ENCODE measurements at places on chromosomes 4 and X.

GRCh38 chr4:182179751-182180150 is 63.5 kb upstream of the TENM3 start:
- no peak for DNase-seq

GRCh38 chrX:94676285-94676684 is 1002.3 kb downstream of the FAM133A start:
- DNase-seq = no peak

DNA sequence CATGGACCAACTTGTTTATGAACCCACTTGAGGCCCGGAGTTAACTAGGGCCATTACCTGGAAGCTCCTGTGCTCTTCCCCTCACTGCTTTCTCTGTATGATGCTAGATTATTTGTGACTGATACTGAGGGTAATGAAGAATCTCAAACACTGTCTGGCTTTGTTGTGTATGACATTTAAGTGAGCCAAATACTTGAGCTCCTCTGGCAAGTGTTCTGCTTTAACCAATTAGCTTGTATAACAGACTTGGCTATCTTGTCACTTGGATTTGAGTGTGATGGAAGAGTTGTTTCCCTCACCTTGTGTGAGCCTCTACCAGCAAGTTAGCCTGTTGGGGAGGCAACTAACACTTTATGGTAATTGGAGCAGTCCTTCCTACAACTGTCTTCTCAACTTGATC is 42.7 kb downstream of the CCNG2 start:
- no peak for DNase-seq

DNA sequence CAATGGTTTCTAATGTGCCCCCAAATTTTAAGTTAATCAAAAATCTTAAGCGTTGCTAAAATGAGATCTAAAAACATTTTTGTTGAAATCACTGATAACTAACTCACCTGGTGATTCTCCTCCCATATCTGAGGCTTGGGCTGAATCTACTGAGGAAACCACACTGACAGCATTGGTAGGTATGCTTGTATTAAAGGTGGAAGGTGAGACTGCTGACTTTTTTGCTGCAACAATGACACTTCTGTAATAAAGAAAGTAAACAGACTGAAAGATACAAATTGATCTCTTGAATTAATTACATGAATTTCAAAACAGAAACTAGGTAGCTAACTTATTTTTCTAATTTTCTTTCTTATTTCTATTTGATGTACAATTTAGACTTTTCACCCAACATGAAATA is 198.1 kb downstream of the LRBA start:
- DNase-seq = no peak

DNA sequence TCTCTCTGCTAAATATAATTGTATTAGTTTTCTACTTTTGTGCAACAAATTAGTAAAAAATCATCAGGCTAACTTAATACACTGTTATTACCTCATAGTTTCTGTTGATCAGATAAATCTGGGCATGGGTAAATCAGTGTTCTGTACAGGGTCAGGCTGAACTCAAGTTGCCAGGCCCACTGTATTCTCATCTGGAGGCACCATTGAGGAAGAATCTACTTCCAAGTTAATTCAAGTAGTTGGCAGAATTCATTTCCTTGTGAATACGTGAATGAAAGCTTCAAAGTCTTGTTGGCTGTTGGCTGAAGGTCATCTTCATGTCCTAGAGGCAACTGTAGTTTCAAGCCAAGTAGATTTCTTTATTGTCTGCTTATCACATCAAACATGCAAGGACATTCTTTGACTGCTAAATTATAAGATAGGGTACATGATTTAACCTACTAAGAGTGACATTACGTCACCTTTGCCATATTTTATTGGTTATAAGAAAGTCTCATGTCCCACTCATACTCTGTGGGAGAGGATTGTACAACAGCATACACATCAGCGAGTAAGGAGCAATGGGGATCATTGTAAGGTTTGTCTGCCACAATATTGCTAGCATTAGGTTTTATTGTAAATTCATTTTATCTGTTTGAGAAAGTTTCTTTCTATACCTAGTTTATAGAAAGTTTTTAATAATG is 1219.0 kb downstream of the ARAP2 start:
- no peak for DNase-seq

GRCh38 chrX:9048801-9049200 is 14.9 kb upstream of the FAM9B start:
- peak; percentile 48 for DNase-seq

DNA sequence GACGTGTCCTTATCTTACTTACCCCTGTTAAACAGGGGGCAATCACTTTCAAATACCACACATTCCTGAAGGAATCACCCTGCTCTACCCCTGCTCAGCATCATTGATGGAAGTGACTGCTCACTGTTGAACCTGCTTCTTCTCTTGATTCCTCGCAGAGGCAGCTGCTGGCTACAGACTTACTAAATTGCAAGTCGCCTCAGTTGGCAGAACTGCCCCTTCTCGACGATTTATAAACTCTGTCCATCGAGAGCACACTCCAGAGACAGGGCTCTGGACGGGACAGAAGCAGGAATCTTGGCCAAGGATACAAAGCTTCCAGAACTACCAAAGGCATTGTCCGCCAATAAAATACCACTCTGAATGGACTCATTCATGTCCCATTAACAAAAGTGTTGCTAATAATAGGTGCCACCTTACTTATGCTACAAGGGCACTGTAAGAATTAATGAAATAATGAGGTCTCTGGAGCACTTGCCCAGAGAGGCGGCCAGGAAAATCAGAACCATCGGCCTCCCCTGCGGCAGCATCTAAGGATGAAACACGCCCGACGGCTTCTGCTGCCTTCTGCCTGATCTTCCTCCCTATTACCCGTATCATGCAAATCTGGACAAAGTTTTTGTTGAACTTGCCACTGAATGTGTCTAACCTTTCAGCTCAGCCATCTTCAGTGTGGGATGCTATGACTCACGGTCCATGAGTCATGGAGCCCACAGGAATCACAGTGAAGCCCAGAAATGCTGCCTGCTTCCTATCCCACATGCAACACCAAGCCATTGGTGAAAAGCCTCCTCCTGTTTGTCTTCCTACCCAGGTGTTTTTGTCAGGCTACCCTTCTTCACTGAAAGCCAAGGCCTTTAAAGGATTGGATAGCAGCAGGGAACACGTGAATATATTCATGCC is 164.9 kb downstream of the MAML3 start:
- peak; percentile 96 for DNase-seq

- DNase-seq = no peak
Measured at GRCh38 chr4:81620442-81620841, 148.7 kb upstream of the RASGEF1B start.

DNA sequence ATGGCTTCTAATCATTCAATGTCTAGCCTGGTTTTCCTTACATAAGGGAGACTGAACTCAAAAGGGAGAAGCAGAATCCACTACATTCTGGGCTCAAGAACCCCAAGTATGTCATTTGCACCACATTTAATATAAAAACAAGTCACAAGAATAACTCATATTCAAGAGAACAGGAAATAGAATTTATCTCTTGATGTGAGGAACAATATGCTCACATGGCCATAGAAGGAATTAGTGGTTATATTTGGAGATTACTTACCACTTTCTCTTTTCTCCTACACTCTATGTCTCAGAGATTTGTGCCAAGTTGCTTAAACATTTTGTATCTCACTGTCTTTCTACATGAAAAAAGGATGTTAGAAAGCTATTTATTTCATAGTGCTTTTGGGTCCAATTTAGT is 922.6 kb upstream of the PABPC4L start:
- DNase-seq = no peak

DNA sequence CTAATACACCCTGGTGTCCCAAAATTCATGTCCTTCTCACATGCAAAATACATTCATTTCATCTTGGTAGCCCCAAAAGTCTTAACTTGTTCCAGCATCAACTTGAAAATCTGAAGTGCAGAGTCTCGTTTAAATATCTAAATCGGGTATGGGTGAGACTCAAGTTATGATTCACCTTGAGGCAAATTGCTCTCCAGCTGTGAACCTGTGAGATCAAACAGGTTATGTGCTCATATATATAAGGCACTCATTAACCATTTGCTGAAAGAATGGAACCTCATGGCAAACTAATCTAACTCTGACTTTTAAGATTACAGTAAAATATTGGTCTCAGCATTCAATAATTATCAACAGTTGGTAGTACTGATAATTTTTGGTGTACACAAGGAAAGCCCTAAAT is 55.5 kb downstream of the PDLIM5 start:
- DNase-seq = no peak

- DNase-seq = peak; percentile 4
Measured at GRCh38 chrX:45628041-45628440, 427.4 kb upstream of the DIPK2B start.

- DNase-seq = no peak
Measured at GRCh38 chr4:185534511-185534865, 819 bp downstream of the PDLIM3 start.

DNA sequence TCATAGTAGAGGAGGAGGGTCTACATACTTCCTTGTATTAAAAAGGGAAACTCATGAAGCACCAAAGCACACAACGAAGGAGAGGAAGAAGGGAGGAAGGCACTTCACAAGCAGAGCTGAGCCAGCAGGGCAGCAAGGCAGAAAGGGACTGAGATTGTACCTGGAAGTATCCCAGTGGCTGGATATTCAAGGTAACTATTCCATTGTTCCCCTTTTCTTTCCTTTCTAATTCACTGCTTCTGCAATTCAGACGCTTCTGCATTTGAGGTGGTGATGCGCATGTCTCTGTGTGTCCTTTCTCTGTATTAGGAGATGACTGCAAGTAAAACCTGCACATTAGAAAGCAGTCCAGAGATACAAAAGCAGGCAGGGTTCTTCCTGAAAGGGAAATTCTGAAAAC is 54.9 kb downstream of the UBQLN2 start:
- no peak for DNase-seq

GRCh38 chr4:41424522-41424921 is 113.4 kb upstream of the LIMCH1 start:
- DNase-seq = no peak

GRCh38 chr4:4735136-4735750 is 124.2 kb upstream of the MSX1 start:
- DNase-seq = no peak

DNA sequence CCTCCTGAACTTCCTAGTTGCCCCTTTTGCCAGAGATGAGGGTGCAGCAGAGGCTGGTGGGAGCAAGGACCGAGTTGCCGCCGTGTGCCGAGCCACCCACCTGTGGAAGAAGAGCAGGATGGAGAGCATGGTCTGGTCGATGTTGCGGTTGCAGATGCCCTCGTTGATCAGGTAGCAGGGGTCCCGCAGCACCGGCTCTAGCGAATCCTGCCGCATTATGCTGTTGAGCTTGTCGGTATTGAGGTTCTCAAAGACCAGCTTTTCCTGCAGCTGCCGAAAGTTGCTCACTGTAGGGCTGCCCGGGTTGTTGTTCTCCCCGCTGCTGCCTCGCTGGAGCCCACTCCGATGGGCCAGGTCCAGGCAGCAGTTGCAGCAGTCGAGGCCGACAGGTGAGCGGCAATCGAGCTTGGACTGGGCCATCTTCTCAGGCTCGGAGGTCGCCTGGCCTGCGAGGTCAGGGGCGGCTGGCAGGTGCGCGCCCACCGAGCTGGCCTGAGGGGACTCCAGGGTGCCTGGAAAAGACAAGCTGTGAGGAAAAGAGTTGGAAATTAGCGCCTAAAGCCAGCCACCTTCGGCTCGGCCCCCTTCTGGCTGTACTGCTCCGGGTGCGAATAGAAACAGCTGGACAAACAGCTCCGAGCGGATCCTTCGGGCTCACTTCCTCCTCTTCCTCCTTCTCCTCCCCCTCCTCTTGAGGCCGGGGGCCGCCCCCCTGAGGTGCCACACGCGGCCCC is 420 bp downstream of the TSC22D3 start:
- DNase-seq = peak; percentile 12

GRCh38 chr4:11495818-11496217 is 67.1 kb upstream of the HS3ST1 start:
- DNase-seq = no peak

DNA sequence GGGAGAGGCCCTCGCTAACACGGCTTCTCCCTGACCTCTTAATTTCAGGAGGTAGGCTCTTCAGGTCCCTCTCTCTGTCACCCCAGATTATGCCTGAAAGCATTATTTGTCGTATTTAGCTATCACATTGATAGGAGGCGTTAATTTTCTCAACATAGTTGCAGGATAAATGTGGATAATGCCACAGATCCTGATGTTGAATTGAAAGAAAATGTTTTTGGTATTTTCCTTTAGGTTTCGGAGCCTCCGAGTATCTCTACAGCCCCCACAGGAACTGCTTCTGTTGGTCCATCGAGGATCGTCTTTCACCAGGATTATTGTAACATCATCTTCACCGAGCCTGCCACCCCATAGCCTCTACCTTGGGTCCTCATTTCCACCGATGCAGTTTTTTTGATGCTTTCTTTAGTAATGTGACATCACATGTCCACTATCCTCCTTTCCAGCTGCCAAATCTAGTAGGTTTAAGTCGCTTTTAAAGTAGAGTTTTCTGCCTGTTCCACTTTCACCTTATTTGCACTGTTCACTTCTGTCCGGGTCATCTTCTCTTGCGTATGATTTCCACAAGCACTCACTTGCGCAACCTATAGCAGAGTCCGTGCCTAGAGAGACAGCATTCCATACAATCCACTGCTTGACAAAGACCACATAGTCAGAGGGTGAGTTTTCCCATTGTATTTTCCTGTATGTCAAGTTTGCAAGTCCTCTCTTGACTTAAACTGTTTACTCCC is 665 bp downstream of the TIGD2 start:
- peak; percentile 58 for DNase-seq

- no peak for DNase-seq
Measured at GRCh38 chrX:125709532-125709931, 389.9 kb downstream of the TEX13C start.

GRCh38 chr4:164428561-164428960 is 325.4 kb upstream of the SMIM31 start:
- DNase-seq = no peak

GRCh38 chrX:119763836-119764387 is 5.5 kb downstream of the SOWAHD start:
- no peak for DNase-seq

DNA sequence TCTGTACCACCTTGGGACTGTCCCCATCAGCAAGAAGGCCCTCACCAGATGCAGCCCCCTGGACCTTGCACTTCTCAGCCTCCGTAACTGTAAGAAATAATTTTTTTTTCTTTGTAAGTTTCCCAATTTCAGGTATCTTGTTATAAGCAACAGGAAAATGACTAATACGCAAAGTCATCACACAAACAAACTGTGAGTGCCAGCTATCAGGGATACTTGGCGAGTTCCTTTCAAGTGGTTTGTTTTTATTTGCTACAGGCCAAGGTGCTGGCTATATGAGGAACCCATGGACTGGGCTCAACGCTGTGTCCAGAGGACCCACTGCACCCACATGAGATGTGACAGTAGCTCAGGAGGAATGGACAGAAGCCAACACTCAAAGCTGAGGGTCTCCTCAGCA is 11.5 kb upstream of the GPM6B start:
- peak; percentile 20 for DNase-seq

GRCh38 chr4:7679406-7680040 is 244.8 kb upstream of the PSAPL1 start:
- no peak for DNase-seq

DNA sequence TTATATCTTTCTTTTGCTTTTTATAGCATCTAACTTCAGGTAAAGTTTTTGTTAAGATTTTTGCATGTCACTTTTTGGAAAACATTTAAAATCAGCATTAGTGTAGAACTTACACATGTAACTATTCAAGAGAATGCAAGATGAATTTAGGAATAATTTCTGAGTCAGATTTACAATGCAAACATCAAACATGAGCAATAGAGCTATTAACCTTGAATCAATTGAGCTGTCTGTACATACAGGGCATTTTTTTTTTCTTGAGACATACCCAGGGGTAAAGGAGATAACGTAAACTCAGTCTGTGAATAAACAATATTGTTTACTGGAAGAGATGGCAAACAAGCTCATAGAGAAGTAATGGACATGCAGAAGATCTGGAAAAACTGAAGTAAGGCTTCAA is 311.5 kb downstream of the IL1RAPL2 start:
- DNase-seq = no peak
